ENCODE measurements at places on chromosomes 1 and 21. TPM values are rescaled to one million over a fixed set of nuclear protein-coding genes. Genes with fewer than 3 reads are reported as not detected.

SYCP1 gene
- total RNA-seq = not detected

SPATA46 gene
- total RNA-seq = not detected

FUBP1 gene
- total RNA-seq = 213 TPM

SERPINC1 gene
- not detected for total RNA-seq

PM20D1 gene
- total RNA-seq = 0.34 TPM

CFHR4 gene
- total RNA-seq = not detected

SIKE1 gene
- 59.6 TPM for total RNA-seq

FAM163A gene
- total RNA-seq = not detected

NTMT2 gene
- not detected for total RNA-seq

LCE1B gene
- total RNA-seq = not detected

BACH1 gene
- total RNA-seq = 27.2 TPM

C8A gene
- total RNA-seq = not detected

TM2D1 gene
- 39.6 TPM for total RNA-seq

SH3BGR gene
- total RNA-seq = 1.2 TPM

KCNT2 gene
- total RNA-seq = not detected

C1orf87 gene
- total RNA-seq = not detected

S100A7A gene
- not detected for total RNA-seq

ECM1 gene
- 1.4 TPM for total RNA-seq

KLHL12 gene
- total RNA-seq = 29.2 TPM

FMO5 gene
- total RNA-seq = 0.12 TPM

SYT14 gene
- not detected for total RNA-seq

Measured in T-helper 1 cell treated with Interleukin-12 subunit alpha and Interleukin-12 subunit beta and Interleukin-4 antibody, amounts not matched to agents 30 ng/mL and 1 ng/mL, for 36 hours (primary cell).